ENCODE measurements at places on chromosomes 13 and 19. TPM values are rescaled to one million over a fixed set of nuclear protein-coding genes. Genes with fewer than 3 reads are reported as not detected.

GRCh38 chr19:17778251-17778967 is 16.5 kb upstream of the B3GNT3 start:
- DNase-seq: peak; percentile 94

DNA sequence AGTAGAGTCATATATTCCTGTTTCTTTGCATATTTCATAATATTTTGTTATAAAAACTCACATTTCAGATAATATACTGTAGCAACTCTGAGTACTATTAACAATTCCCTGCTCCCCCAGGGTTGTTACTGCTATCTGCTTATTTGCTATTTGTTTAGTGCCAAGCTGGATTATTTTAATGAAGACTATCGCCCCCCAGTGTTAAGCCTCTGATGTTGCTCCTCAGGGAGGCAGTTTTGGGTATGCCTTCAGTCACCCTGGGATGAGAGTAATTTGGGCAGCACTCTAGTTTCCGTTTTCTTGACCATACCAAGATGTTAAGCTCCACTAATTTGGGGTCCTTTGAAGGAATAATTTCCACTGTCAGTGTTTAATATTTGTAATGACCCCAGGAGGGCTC is 46.0 kb downstream of the MICU2 start:
- peak; percentile 51 for DNase-seq

DNA sequence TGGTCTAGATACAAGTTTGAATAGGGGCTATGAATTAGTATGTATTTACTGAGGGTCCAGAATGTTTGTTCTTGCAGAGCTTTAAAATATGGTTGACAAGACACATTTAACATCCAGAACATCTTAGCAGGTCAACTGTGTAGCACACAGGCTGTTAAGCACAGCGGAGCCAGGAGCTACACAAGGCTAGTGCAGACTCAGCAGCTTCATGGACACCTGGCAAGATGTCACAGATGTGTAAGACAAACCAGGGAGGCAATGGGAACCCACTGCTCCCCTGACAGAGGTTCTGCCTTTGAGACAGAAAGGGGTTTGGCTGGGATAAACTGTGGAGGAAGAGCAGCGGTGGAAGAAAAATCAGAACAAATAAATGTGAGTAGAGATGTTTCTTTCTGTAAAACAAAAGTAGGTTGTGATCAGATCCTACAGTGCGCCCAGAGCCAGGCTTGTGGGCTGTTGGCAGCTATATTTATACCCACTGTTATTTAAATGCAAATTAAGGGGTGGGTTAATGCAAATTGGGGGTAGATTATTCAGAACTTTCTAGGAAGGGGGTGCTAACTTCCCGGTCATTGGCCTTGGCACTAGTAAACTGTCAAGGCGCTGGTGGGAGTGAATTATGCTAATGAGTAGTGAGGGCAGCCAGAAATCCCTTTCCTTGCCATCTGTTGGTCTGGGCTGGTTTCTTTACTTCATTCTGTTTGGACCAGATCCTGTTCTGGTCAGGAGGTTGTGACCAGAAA is 33.0 kb downstream of the MIPEP start:
- no peak for DNase-seq

DNA sequence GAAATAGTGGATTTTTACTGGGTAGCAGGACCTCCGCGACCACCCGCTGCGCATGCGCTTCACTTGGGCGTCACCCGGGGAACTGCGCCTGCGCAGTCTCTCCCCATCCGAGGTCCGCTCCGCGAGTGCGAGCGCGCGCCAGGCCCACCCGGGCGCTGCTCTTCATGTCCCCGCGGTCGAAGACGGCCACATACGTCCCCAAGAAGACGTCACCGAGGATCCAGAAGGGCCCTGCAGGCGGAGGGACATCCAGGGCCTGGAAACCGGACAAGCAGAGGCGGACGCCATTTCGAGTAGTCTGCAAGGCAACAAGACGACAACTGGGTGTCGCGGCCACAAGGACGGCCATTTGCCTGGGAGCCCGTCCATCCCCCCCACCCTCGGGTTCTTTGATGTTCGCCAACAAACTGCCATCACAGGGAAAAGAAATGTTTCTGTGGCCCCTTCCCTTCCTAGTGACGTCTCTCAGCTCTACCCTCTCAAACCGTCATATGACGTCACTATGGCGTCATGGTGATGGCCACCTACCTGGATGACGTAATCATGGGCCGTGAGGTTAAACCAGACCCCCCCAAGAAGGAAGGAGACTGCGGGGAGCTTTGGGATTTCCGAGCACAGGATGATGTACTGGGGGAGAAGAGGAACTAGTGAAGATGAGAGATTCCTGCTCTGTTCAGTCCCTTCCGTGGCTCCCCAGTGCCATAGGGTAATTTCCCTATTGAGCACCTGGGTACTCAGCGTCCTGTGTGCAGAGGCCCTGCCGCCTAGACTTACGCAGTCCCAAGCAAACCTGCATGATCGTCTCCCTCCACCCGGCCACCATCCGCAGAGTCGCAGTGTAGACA is 6.7 kb downstream of the NAPSA start:
- peak; percentile 32 for DNase-seq

- DNase-seq: no peak
These were observed 42.8 kb upstream of the NDUFS7 start for GRCh38 chr19:1340681-1341469.

GRCh38 chr13:32403108-32403507 is 24.8 kb downstream of the N4BP2L1 start:
- no peak for DNase-seq

DNA sequence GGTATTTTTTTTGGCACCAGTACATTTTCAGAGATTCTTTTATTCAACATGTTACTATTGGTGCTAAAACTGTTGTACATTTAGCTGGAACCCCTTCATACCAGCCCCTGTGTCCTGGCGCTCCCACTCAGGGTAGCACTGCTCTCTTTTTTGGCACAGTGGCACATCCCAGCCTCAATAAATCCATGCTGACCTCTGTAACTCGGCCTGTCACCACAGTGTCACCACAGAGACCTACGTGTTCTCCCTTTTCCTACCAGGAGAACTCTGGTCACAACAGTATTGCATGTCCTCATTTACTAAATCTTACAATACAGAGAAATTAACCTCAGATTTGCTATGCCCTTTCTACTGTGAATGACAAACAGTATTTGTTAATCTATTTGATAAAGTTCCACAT is 10.2 kb downstream of the MPHOSPH8 start:
- no peak for DNase-seq

LIM2 gene
- not detected for total RNA-seq

- peak; percentile 98 for DNase-seq
These were observed 1.7 kb upstream of the DNAJB1 start for GRCh38 chr19:14519860-14520407.

CGB3 gene
- total RNA-seq: not detected

GRCh38 chr19:38647368-38647965 is at the start of gene ACTN4:
ACTN4 (plus strand) TSS chr19:38647649; CDS start chr19:38647746, 97 bp downstream.
- DNase-seq: peak; percentile 95

GRCh38 chr13:79846386-79846785 is 365.4 kb downstream of the NDFIP2 start:
- no peak for DNase-seq

MBD3L2 gene
- total RNA-seq: not detected

MYO9B gene
- total RNA-seq: 76.1 TPM

GRCh38 chr13:104510422-104510821 is 1444.2 kb upstream of the SLC10A2 start:
- DNase-seq: no peak
